Testis (tissue), 5 donors: ENCODE measurements at places on chromosomes 3 and 15. TPM values are rescaled to one million over a fixed set of nuclear protein-coding genes. Genes with fewer than 3 reads are reported as not detected.

GRCh38 chr15:36856339-36856973 is 243.9 kb downstream of the MEIS2 start:
- no peak for DNase-seq

- DNase-seq: peak; percentile 45
Observed at GRCh38 chr15:88990185-88990679, 77.1 kb upstream of the MFGE8 start.

DNA sequence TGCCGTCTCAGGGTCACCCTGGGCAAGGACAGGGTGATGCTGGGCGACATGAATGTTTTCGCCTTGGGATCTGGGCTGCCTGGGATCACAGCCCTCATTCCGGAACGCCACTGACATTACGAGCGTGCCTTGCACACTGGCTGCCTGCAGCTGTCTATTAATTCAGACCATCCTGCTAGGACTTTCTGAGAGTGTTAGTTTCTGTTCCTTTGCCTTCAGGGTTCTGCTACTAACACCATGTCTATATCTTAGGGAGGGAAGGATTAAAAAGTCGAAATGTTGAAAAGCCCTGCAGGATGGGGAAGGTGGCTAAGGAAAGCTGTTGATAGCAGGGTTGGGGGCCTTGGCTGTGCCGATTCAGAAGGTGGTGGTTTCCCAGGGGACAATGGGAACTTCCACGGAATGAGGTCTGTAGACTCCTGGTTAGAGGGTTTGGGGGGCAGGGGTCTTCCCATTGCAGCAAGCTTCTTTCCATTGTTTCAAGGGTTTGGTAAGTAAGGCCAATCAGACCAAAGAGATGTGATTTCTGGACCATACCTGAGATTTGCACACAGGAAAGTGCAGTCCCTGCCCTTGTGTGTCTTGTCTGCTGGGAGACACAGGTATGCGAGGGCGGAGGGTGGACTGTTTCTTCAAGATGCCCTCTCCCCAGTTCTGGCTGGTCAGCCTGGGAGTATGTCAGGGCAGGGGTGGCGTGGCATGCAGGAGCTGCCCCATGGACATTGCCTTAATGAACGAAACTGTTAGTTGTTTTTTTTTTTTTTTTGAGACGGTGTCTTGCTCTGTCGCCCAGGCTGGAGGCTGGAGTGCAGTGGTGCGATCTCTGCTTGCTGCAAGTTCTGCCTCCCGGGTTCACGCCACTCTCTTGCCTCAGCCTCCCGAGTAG is 50.9 kb downstream of the RGMA start:
- no peak for DNase-seq

- DNase-seq: no peak
Observed at GRCh38 chr3:157029365-157029790, 130.6 kb downstream of the CCNL1 start.

- DNase-seq: no peak
Observed at GRCh38 chr3:130548356-130548755, 31.4 kb downstream of the COL6A6 start.

DNA sequence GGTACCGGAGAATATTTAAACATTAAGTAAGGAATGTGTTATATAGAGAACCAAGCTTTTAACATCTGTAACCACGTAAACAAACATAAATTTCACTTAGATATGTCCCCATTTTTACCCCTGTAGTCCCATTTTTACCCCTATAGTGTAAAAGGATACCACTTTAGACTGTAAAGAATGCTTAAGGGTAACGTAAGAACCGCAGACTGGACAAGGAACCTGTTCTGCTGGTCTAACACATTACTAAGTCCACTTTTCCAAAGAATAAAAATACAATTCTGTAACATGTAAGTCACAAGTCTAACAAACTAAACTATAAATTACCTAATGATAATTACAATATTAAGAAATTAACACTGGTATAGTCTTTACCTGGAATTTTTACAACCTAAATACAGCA is 2.9 kb downstream of the SLC12A6 start:
- DNase-seq: no peak

DNA sequence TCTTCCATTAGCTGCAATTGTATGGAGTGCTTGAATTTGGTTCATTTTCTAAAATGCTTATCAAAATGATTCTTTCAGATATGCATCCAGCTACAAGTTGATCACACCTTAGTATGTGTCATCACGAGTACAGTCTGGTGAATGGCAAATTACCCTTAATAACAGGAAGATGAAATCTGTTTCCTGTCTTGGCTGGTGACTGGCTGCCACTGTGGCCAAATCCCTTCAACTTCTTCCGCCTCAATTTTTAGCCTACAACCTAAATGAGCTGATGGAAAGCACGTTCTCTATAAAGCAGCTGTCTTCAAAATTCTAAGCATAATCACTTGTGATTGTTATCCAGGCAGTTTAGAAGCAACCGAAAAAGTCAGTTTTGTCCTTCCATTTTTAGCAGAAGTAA is 387.1 kb upstream of the NECTIN3 start:
- DNase-seq: no peak

DNA sequence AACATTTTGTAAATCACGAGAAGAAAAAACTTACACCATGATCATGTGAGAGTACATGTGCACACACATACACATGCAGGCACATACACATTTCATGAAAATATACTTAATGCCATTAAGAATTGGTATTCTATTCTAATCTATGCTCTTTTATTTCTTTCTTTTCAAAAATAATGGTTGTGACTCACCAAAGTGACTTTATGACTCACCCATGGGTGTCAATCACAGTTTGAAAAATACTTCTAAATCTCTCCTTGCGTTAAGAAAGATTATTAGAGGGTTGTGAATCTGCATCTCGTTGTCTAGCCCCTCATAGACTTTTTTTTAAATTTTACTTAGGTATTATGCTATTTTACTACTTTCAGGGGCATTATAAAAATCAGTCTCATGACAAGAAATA is 254.2 kb downstream of the TUSC7 start:
- DNase-seq: no peak

The RGMA gene
- polyA plus RNA-seq: 53.7 TPM

The WWTR1 gene
- polyA plus RNA-seq: 19.4 TPM

The SLC38A3 gene
- polyA plus RNA-seq: 3.4 TPM

The SHC4 gene
- polyA plus RNA-seq: 22.7 TPM
